NCI-H1417 (cell line): ENCODE measurements at places on chromosomes 13 and 19.
A peak's percentile ranks its signal among the peaks of the same experiment; 100 is the strongest.

- DNase-seq = no peak
Measured at GRCh38 chr19:16265890-16266585, 58.6 kb upstream of the KLF2 start.

DNA sequence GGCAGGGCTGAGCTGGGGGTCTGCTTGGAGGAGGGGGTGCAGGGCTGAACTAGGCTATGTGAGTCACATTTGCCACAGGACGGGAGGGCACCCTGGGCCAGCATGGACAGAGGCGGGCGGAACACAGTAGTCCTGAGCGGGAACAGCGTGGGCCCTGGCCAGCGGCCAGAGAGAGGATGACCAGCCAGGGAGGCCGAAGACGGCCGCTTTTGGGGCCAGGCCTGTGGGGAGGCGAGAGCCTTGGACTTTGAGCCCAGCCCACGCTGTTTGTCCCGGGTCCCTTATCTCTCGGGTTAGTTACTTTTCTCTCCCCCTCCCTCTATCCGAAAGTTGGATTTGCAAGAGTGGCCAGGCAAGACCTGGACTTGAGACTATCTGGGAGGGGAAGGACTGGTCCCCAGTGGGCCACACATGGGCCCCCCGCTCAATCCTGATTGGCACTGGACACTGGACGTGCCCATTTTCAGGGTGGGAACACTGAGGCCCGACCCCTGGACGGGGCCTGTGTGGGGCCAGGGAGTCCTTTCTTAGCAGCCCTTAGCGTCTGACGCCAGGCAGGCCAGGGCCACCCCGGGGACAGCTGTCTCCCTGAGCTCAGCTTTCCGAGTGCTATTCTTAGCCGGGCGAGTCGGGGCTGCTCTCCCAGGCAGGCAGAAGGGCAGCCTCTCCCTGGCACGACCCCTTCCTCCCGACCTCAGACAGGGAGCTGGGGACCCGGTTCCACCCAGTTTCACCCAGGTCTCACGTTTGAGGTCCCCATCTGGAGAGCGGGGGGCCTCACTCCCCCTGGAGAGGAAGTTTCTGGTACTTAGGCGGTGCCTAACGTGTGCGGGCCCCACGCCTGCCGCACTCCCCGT is 833 bp downstream of the GAMT start:
- peak; percentile 71 for DNase-seq

- no peak for DNase-seq
Measured at GRCh38 chr19:54600212-54600611, 6.8 kb downstream of the LILRA1 start.

DNA sequence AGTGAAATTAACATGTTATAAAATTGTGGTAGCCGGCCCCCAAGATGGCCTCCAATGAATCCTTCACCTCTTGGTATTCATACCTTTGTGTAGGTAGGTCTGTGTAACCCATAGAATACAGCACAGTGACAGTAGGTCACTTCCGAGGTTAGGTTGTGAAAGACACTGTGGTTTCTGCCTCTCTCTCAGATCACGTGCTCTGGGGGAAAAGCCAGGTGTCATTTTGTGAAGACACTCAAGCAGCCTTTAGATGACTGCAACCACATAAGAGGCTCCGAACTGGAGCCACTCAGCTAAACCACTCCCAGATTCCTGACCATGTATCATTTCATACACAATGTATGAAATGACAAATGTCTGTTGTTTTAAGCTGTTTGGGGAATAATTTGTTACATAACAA is 9.8 kb upstream of the USPL1 start:
- peak; percentile 89 for DNase-seq

GRCh38 chr19:46081928-46082727 is 41.3 kb upstream of the IGFL4 start:
- peak; percentile 40 for DNase-seq

DNA sequence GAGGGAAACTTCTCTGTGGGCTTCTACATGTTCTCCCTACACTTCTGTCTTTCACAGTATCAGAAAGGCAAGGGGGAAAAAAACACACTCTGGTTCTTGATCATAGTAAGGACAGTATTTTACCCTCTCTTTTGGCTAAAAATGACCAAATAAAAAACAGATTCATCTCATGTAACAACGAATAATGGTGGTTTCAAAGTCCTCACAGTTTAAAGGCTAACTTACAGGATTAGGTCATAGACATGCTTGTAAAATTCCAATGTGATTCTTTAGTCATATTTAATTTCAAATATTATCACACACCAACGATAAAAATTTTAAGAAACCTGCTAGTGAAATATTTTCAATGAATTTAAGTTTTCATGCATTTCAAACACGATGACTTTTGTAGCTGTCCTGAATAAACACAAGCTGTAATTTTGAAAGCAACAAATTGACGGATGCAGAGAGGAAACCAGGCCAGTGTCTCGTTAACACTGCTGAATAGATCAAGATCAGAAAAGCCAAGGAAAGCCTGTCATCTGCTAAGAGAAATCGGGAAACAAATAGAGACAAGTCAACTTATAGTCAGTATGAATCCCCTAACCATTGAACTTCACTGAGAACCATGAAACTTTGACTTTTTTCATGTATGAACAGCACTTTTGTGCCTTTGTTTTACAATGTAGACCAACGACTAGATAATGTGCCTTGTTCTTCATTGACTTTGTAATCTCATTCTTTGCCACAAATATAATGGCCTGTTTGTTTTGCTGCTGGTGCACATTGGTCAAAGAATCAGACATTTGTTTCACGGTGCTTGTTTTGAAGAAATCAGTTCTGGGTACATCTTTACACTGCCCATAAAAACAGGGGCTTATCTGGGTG is 22.0 kb downstream of the MBNL2 start:
- DNase-seq = no peak

GRCh38 chr19:30564551-30565011 is 192.4 kb downstream of the ZNF536 start:
- DNase-seq = no peak

DNA sequence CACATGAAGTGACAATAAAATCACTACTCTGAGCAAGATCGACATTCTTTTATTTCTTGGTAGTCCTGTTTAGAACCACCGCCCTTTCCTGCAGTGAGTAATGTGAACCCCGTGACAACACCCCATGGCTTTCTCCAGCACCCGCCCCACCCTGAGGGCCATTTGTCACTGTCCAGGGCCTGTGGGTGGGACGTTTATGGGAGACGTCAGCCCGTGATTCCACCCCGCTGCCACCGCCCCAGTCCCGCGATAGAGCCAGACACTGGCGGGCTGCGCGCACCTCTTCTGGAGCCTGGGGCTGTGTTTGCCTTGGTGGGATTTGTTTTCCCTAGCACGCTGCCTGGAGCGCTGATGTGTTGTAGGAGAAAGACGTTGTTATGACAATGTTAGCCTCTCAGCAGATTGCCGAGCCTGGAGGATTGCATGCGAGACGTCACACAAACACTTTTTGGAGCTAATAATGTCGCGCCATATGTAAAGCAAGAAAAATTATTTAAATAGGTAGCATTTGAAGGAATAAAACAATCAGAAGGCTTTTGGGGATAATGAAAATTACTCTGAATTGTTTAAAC is 263.7 kb downstream of the TEX29 start:
- no peak for DNase-seq
